Epithelial cell of proximal tubule (primary cell): ENCODE measurements at places on chromosomes 3 and 15.

GRCh38 chr3:28326458-28326926 lies 22.0 kb upstream of the ZCWPW2 start:
- DNase-seq: no peak

GRCh38 chr3:171776411-171776810 lies 33.9 kb downstream of the PLD1 start:
- no peak for DNase-seq

DNA sequence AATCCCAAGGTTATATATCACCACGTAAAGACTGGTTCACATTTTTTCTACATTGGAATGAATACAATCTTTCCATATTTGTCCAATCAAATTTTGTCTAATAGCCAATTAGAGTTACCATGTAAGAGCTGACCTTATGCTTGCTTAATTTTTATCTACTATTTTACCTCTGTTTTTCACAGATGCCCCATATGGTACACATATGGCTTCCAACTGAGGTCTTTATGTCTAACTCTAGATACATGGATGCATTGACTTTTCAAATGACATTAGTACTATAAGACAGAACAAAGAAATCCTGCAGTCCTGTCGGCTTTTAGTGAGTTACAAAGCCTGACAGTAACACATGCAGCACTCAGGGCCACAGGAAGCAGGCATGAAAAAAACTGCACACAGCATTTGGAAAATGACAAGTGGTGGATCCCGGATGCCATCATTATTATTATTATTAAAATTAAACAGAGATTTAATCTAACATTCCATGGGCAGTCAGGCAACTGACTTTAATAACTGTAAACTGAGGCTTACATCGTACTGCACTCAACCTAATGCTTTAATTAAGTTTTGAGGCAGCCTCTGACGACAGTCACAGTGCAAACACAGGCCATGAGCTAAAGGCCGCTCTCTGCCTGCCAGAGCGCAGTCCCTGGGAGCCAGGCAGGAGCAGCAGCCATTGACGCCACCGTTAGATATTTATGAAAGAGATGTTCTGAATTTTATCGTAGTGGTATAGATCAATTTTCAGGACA lies 113.9 kb upstream of the TMCO5A start:
- no peak for DNase-seq

DNA sequence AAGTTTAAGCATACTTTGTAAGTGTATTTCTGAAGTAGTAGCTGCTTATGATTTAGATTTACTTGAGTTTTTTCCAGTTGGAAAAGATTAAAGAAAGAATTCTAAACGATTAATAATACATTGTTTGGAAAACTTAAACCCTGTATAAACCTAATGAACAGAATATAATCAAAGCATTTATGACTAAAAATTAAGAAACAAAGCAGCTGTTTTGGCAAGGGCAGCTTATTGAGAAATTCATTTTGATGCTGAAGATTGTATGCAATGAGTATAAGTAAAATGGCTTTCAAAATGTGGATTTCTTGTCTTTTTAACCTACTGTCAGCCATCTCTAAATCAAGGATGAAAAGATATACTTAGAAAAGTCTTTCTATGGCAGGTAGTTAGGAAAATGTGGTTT lies 140.2 kb downstream of the POLQ start:
- DNase-seq: no peak

- DNase-seq: no peak
These were observed 267.3 kb downstream of the TLE3 start for GRCh38 chr15:69830430-69830829.

DNA sequence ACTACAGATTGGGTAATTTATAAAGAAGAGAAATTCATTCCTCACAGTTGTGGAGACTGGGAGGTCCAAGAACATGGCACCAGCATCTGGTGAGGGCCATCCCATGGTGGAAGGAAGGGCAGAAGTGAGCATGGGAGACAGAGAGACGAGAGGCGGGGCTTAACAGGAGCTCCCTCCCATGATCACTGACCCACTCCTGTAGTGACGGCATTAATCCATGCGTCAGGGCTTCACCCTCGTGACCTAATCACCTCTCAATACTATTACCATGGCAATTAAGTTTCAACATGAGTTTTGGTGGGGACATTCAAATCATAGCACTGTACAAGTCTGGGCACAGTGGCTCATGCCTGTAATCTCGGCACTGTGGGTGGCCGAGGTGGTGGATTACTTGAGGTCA lies 17.1 kb downstream of the RPL32 start:
- DNase-seq: no peak

DNA sequence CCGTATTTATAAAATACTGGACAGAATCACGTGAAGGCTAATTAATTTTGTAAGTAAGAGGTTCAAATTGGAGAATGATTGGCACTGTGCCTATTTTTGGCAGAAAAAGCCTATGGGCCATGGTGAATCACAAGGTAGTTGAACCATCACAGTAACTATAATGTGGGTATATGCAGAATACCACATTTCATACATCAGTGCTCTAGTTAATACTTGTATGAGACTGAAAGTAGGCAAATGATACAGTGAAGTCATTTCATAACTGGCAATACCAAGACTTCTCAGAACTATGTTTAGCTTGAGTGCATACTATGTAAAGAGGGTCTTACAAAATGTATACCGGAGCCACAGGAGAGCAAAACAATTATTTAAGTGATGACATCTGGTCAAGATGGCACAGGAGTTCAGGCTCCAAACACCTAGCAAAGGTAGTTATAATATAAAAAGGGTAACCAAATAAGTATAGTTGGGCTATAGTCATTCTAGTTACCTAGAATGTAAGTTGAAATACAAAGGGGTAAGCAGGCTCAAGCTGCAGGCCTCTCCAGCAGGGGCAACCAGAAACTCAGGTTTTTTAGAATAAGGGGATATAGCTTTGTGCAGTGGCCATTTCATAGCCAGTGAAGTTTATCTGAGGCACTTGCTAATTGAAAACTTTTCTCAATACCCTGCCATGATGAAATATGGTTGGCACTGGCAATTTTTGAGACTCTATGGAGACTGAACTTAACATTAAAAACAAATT lies 19.1 kb downstream of the GPR160 start:
- no peak for DNase-seq

GRCh38 chr3:156978481-156978961 lies 152.4 kb downstream of the LEKR1 start:
- DNase-seq: no peak

- no peak for DNase-seq
These were observed 569.8 kb downstream of the RBMS3 start for GRCh38 chr3:29850641-29851040.

DNA sequence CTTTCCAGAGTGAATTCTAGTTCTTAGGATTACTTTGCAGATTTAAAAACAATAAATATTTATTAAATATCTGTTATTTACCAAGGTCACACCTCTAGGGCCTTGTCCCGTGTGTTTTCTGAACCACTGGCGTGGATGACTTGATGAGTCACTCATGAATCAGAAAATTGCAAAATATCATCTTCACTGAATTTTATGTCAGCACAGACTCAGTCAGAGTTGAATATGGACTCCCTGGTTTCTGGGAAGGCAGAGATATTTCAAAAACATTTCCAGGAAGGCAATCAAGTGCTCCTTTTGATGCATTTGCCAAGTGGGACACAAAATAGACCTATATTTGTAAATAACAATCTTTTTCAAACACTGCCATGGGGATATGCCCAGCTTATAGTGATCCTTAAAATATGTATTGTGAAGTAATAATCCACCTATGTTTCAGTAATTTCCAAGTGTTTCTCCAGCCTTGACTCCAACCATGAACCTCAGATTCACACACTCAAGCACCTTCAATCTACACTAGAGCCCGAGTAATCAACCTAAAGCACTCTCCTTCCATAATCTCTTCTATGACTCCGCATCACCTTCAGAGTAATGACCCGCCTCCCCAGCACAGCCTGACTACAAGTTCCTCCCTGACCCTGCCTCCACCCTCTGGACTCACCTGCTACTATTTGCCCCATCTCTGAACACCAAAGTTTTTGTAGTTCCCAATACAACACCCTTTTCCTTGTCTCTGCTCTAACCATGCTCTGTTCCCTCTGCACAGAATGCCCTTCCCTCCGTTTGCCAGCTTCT lies 24.3 kb downstream of the DPH3 start:
- DNase-seq: no peak

GRCh38 chr3:14861446-14862302 lies 42.9 kb downstream of the FGD5 start:
- no peak for DNase-seq

- DNase-seq: no peak
These were observed 355.0 kb upstream of the SEMA6D start for GRCh38 chr15:47362118-47362905.

DNA sequence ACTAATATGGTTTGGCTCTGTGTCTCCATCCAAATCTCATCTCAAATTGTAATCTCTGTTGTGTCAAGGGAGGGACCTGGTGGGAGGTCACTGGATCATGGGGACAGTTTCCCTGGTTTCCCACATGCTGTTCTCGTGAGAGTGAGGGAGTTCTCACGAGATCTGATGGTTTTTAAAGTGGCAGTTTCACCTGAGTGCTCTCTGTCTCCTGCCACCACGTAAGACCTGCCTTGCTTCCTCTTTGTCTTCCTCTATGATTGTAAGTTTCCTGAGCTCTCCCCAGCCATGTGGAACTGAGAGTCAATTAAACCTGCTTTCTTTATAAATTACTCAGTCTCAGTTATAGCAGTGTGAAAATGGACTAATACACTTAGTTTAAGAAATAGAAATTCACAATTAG lies 228.9 kb downstream of the CD47 start:
- DNase-seq: no peak

DNA sequence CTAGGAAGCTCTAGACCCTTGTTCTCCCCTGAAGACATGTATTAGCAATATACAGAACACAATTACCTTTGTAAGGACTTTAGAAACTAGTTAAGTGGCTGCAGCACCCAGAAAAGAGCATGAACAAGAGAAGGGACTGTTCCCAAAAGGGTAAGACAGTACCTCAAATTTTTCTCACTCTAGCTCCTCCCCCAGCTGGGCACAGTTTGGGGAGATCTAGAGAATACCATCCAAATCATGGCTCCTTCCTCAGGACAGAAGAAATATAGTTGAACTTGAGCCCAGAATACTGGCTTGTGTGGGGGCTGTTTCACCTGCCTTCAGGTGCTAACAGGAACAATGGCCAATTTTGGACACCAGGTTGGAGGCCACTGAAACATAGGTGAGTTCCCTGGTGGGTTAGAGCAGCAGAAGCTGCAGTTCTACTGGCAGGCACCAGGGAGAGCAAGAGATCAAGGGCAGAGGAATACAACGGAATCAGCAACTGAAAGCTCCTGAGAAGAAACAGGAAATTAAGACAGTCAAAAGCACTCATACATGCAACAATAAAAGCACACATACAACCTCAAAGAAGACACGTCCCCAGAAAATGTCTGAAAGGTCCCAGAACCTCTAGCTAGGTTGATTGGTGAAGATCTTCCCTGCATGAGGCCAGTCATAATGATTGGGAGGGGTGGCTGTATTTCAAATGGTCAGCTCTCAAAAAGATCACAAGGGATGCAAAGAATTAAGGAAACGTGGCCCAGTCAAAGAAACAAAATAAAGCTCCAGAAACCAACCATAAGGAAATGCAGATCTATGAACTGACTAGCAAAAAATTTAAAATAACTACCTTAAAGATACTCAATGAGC lies 104.9 kb upstream of the ASB14 start:
- DNase-seq: peak; percentile 4
